IPS DF 6.9 (cell line): ENCODE measurements at places on chromosomes 16 and 17.

DNA sequence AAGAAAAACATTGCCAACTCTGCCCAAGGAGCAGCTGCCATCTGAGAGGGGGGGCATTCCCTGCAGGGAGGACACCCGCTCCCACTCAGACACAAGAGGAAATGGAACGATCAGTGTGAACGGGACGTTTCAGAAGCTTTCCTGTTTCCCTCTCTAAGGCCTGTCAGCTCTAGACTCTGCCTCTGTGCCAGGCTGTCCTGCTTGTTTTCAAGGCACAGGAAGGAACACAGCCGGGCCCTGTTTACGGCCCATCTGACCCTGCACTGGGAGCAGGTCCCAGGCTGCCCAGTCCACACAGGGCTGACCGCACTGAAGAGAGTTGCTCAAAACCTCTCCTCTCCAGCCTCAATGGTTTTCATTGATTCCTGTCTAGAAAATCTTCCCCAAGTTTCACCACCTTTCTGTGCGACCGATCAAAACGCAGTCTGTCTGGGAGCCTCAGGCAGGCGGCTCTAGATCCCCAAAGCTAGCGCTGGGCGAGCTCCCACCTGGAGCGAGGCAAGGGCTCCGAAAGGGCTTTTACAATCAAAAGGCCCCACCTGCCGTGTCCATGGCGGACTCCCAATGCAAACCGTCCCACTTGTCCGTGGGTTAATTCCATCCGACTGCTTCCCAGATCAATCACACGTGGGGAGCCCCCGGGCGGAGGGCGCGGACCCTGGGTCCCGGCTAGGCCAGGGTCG lies 1.5 kb downstream of the PIEZO1 start:
- DNase-seq: no peak

DNA sequence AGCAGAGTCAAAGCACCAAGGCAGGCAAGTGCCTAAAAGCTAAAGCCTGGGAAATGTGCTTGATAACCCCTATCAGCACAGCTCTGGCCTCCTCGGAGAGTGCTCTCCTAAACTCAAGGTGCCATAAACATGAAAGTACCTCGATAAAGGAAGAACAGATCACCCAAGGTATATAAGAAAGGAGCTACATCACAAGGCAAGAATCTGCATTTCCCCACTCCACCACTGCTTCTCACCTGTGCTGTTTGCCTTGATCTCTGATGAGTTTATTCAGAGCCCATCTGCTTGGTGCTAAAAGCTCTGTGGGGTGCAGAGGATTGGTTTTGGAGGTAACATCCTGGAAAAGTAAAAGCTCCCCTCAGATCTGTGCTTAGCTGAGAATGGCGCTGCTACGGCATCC lies 449.5 kb upstream of the CDH5 start:
- peak; percentile 16 for DNase-seq

GRCh38 chr17:43170140-43170765 lies 761 bp upstream of the NBR1 start:
- DNase-seq: peak; percentile 82

DNA sequence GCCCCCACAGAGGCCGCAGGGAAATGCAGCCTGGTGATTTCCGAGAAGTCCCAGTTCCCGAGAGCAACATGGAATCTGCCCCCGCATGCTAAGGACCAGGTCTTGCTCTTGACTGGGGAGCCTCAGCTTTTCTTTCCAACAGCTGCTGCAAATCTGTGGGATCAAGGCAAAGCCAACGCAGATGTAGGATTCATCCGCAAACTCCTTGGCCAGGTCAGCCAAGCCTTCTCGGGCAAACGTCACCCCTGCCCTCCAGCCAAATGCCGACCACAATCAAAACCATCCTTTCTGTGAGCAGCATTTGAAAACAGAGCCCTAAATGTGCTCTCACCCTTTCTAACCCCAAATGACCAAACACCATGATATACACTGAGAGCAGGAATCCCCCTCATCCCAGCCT lies 54.0 kb downstream of the MRM3 start:
- no peak for DNase-seq

DNA sequence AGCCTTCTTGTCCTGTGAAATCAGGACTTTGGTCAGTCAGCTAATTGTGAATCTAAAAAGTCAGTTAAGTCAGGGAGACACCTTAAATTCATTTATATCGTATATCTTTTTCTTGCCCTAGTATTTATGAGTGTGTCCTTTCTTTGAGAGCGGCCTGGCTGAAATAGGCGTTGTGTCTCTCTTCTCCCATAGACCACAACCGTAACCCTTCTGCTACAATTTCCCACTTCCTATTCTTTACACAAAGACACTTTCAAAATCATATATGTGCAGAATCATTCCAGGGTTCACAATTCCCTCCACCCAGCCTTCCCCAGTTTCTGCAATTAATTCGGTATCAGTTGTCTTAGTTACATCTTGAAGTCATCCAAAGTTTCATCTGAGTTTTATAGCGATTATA lies 14.0 kb upstream of the COTL1 start:
- DNase-seq: no peak

DNA sequence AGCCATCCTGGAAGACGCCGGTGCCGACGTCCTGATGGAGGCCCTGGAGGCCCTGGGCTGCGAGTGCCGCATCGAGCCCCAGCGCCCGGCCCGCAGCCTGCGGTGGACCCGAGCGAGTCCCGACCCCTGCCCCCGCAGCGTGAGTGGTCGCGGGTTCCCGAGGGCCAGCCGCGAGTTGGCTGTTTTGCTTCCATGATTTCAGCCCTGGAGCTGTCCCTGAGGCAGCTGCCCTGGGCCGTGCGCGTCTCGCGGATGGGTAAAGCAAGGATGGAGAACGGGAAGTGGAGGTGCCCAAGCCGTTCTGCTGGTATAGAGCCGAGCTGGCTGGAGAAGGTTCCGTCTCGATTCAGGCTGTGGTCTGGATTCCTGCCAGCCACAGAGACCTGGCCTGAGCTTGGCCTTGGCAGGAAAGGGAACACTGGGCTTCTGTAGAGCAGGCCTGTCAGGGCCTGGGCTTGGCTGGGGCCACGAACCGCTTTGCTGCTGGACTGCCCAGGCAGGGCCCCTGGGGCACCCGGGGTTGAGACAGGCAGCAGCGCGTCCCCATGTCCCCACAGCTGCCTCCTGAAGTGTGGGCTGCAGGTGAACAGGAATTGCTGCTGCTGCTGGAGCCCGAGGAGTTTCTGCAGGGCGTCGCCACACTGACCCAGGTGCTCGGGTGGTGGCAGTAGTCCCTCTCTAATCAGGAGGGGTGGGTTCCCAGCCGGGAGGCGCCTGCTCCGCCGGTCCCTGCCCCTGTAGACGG lies 941 bp upstream of the MRPS34 start:
- DNase-seq: no peak

DNA sequence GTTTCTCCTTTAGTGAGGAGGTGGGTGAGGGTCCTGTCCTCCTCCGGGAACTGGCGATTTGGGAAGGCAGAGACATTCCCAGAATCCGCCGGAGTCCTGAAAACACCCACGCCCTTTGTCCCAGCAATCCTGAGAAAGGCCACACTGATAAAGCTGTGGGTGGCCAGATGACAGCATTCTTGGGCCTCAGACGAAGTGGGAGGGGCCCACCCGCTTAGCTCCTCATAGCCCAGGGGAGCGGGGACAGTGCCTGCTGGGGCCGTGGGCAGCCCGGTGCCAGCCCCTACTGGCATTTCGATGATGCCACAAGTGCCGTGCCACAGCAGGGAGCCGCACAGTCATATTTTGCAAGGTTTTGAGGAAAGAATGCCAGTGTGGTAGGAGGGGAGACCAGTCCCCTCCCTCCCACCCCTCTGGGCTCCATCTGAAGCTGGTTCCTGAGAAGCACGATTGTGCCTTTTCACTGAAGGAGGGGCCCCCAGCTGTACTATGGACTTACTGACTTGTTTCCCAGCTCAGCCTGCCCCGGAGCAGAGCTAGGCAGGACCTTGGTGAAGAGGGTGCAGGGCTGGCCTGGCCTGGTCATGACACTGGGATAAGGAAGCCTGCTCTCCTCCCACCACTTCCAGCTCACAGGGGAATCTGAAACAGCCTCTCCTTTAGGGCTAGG lies 20.9 kb upstream of the MPRIP start:
- DNase-seq: no peak

DNA sequence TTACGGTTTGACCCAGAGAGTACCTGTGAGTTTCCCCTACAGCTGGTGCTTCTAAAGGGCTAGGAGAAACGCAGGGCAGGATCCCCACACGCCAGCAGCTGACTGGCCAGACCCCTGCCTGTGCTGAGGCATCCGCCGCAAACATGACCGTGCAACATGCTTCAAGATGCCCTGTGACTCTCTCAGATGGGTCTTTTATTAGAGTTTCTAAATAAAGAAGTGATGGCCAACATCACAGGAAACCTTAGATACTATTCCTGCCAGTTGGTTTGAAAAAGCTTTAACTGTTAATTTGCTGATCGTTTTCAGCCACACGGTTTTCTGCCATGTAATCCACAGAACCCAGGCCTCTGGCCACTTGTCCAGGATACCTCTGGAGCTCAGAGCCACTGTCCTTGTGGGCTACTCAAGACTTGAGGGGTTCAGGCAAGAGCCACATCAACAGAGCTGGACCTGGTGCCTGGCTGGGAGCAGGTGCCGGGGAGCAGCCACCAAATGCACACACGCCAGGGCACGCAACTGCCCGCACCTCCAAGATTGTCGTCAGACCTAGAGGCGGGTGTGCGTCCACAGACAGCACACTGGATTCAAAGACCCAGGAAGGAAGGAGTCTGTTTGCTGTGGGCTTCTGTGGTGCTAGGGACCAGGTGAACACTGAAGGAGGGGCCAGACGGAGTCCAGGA lies 118.4 kb downstream of the ZNF778 start:
- no peak for DNase-seq

DNA sequence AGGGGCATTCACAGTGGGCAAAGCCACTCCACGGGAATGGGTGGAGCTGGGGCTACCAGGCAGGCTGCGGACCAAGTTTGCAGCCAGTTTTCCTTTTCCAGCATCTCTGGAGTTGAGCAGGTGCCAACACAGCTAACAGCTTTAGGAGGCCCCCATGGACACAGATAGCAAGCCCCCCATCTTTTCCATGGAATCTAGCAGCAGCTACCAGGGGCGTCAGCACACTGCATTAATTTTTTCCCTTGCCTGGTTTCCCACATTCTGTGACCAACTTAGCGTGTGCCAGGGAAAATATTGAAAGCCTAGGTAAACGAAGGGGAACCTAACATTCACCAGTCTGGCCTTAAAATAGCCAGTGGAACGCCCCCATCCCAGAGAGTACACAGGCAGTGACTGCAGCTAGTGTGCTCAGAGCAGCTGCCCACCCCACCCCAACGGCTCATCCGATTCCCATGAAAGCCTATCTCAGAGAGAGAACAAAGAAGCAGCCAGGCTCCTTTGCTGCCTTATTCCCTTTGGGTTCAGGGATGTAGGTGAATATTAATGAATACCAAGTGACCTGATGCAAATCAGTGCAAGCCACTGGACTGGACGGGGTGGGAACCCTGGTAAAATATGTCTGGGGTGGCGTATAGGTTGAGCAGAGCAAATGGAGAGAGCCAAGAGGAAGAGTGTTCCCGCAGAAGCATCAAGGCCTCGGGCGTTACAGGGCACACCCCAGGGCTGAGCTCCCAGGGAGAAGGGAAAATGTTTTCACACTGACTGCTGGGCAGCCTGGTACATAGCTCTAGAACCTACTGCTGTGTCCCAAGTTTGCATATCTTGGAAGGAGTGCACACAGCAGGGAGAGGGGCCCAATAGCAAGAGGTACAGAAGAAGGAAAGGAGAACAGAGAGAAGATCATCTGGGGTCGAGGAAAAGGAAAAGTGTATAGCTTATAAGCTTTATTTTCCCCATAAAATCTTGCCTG lies 73.9 kb upstream of the SOX9 start:
- DNase-seq: no peak

DNA sequence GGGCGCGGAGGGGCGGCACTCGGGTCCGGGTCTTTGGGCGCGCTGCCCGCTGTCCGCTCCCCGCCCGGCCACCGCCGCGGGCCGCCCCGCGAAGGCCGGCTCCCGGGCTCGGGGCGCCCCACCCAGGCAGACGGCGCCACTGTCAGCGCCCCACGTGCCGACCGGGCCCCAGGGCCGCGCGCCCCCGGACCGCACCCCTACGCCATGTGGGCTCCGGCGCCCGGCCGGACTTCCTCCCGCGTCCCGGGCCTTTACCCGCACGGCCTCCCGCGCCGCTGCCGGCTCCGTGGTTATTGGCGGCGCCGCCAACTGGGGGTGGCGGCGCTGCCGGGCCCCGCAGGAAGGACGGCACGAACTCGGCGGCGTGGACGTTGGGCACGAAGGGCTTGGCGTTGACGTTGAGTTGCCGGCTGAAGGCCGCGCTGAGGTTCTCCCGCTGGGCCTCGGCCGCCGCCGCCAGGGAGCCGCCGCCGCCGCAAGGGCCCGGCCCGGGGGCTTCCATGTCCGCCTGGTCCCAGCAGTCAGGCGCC lies 577 bp downstream of the GSPT1 start:
- no peak for DNase-seq

GRCh38 chr16:28188085-28188916 lies 23.5 kb downstream of the XPO6 start:
- no peak for DNase-seq

GRCh38 chr16:87052506-87052905 lies 264.7 kb downstream of the C16orf95 start:
- no peak for DNase-seq

DNA sequence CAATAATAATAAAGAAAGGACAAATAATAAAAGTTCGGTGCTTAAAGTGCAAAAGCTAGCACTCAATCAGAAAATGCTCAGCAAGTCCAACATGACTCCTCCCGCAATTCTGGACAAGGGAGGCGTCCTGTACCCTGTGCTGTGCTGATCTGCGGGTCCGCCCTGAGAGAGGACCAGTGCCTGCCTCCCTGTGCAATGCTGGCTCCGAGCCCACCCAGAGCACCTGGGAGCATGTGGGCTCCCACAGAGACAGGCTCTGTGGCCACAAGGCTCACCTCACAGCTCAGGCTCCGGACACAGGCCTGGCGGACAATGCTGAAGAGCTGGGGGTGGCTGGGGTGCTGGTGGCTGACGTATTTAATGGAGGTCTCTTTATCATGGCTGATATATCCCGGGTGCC lies 11.1 kb downstream of the FLCN start:
- no peak for DNase-seq

DNA sequence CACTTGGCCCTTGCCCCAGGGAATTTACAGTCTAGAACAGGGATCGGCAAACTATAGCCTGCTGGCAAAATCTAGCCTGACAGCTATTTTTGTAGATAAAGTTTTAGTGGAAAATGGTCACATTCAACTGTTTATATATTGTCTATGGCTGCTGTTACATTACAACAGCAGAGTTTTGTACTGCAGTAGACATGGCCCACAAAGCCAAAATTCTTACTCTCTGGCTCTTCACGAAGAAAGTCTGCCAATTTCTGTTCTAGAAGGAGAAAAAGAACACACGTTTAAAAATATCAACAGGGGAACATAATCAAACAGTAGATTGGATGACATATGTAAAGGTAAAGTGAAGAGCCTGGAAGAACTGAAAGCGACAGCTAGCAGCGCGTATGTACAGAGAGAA lies 33.2 kb upstream of the CCDC182 start:
- no peak for DNase-seq

GRCh38 chr16:57513371-57514102 lies 22.8 kb downstream of the CCDC102A start:
- no peak for DNase-seq

DNA sequence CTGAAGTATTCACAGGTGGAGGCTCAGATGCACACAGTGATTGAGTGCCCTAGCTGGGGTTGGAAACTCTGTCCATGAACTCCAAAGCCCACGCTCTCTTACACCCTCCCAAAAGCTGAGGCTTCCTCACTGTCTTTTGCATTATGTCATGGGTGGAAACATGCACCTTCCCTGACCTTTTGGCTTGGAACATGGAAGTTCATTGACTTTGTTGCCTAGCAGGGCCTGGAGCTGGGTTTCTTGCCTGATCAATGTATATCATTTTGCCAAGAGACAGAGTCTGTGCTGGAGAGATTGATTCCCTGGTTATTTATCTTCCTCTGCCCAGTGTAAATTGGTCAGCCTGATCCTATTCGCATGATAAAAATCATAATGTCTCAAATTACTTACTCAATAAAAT lies 558.4 kb downstream of the MAF start:
- DNase-seq: no peak
